ENCODE measurements at places on chromosomes 1 and 21.
A peak's percentile ranks its signal among the peaks of the same experiment; 100 is the strongest.

DNA sequence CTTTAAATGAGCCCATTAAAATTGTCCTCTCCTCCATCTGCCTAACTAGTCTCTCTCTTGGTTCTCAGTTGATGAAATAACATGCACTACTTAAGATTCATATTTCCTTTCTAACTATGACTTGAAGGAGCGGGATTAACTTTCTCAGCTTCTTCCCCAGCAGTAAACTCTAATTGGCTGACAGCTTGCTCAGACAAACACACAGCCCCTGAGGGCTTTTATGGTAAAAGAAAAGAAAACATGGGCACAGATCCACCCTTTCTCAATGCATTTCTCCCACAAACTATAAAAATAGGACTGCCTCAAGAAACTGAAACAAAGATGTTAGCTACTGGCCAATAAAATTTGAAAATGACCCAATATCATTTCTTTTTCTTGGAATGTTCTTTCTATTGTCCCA lies 703.1 kb downstream of the ADGRL2 start:
- DNase-seq = peak; percentile 0

GRCh38 chr1:196774603-196775002 lies at the start of gene CFHR3:
Gene CFHR3, plus strand, starts transcription at chr1:196774840. Its CDS starts 47 bp downstream, at chr1:196774887.
- no peak for DNase-seq

GRCh38 chr1:63129855-63130254 lies 192.5 kb upstream of the FOXD3 start:
- DNase-seq = no peak

DNA sequence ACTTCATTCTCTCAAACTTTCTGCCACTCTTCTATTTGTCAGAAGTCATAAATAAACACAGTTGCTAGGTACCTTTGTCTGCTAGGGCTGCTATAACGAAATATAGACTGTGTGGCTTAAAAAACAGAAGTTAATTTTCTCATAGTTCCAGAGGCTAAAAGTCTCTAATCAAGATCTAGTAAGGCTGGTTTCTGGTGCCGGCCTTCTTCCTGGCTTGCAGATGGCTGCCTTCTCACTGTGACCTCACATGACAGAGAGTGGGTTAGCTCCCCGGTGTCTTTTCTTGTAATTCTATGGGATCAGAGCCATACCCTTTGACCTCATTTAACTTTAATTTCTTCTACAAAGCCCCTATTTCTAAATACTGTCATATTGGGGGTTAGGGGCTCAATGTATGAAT lies 5.9 kb downstream of the PDC start:
- no peak for DNase-seq

DNA sequence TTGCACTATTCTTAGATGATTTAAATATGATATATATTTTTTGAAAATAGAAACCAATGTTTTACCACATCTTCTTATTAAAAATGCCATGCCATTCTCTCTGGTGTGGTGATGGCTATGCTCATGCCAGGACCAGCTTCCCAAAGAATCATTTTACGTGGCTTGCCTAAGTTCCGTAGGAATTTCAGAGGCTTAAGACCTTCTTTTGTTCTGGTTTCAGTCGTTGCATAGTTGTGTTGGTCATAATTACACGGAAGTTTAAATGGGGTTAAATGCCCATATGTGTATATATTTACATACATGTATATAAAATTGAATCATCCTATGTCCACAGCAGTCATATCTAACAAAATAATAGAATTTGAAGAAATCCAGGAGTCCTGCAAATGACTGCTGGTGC lies 78.7 kb upstream of the PLPPR5 start:
- no peak for DNase-seq

DNA sequence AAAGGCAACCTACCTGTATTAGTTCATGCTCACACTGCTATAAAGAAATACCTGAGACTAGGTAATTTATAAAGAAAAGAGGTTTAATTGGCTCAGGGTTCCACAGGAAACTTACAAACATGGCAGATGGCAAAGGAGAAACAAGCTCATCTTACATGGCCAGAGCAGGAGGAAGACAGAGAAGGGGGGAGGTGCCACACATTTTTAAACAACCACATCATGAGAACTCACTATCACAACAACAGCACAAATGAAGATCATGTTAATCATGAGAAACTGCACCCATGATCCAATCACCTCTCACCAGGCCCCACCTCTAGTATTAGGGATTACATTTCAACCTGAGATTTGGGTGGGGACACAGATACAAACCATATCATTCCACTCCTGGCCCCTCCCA lies 90.6 kb upstream of the KCTD3 start:
- peak; percentile 74 for DNase-seq

- DNase-seq = peak; percentile 92
Observed at GRCh38 chr1:217630711-217631591, at the start of the genes GPATCH2 and SPATA17. Gene GPATCH2, minus strand, starts transcription at chr1:217631090. Its CDS starts 119 bp downstream, at chr1:217630971. Gene SPATA17, plus strand, starts transcription at chr1:217631344. Its CDS starts 35 bp downstream, at chr1:217631379.

DNA sequence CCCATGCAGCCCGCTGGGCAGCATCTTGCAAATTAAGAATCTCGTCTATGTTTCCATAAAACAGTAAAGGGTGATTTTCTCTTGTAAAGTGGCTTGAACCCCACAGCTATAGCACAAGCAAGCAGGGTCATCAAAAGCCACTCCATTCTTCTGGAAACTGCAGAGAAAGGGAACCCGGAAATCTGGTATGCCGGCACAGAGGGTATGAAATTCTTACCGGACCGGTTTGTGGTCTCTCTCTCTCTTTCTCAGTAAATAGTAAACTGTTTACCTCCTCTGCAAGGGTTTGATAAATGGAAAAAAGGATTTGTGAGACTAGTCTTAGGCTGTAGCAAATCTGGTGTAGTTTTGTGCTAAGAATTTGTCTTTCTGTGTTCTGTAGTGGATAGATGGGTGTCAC lies 2.7 kb upstream of the ADSS2 start:
- no peak for DNase-seq

DNA sequence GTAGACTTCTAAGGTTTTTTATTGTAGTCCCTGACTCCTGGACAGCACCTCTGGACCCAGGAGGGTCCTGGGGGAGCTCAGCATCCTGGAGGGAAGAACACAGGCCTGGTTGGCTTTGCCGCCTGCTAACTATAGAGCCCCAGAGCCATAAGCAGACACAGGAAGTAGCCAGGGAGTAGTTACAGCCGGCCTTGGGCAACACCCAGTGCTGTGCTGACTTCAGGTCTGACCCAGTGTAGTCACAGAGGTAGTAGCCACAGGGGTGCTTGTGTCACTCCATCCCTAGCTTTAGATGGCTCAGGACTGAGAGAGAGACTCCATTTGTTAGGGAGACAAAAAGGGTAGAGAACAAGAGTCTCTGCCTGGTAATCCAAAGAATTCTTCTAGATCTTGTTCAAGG lies 21.9 kb downstream of the MCOLN2 start:
- DNase-seq = no peak

- DNase-seq = no peak
Observed at GRCh38 chr1:110752941-110753725, 78.4 kb upstream of the KCNA3 start.

GRCh38 chr1:7693662-7694061 lies 77.4 kb upstream of the VAMP3 start:
- DNase-seq = no peak

DNA sequence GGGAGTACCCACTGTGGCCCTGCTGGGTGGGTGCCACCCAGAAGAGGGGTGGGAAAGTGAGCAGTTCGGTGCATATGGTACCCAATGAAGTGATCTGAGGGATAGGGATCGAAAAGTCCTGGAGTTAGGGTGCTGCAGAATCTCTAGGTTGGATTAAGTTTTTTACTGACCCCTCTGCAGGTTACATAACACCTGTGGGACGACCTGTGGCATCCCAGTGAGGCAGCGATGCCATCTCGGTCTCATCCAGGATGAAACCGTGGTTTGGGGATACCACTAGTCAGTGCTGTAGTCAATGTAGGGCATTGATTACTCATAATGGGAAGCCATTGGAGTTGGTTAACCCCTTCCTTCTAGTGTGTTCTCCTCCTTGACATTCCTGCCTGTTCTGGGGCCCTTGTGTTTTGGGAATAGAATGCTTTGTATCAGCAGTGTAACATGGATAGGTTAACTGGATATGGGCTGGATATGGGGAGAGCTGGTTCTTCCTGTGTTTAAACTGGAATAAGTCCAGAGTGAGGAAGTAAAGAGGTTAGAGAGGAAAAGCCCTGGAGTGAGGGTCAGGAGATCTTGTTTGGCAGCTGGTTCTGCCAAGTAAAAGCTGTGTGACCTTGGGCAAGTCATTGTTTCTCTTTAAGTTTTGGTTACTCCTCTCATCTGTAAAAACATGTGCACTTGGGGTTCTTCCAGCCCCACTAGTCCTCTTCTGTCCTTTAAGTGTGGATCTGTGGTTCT lies 42.8 kb upstream of the ATF3 start:
- DNase-seq = no peak

- peak; percentile 51 for DNase-seq
Observed at GRCh38 chr1:209900734-209901133, 37.3 kb upstream of the SYT14 start.

DNA sequence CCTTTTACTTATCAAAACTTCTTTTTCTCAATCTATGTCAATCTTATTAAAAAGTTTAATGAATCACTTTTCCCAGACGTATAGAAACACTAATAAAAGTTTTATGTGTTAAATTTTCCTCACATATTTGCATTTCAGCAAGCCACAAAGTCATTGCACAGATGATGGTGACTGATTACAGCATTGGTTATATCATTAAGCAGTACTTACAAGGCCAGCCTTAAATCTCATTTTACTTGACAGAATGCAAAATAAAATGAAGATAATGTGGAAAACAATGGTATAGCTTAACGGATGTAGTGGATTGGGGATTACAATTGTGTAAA lies 39.5 kb downstream of the TMEM200B start:
- no peak for DNase-seq

DNA sequence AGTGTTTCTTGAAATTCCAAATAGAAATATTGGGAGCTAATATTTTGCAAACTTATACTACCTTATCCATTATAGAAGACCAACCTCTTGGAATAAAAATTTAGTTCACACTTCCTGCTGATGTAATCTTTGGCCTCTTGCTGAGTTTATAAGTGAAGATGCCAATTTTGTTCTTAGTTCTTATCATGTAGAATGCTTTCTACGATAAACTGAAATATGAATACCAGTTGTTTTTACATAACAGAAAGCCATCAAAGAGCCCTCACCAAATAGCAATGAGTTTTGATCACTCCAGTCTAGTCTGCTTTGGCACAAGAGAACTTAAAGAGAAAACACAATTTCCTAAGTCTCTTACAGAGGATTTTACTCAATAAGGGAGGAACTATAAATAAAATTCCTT lies 89.5 kb downstream of the DENND1B start:
- DNase-seq = peak; percentile 27

- DNase-seq = peak; percentile 53
Observed at GRCh38 chr1:155591770-155592169, 18.2 kb upstream of the MSTO1 start.

DNA sequence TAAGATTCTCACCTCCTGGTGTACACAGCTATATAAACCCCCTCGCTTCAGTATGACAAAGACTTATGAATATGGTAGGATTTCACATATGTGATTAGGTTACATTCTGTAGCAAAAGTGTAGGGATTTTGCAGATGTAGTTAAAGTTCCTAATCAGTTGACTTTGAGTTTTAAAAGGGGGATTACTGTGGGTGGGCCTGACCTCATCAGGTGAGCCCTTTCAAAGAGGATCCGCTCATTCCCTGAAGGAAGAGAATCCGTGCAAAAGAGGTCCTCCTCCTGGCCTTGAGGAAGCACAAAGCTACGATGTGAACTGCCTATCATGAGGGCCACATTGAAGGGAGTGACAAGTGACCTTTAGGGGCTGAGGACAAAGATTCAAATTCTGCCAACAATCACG lies 30.6 kb upstream of the KAZN start:
- DNase-seq = no peak

- peak; percentile 30 for DNase-seq
Observed at GRCh38 chr1:198641501-198641900, 2.7 kb downstream of the PTPRC start.

GRCh38 chr1:109191377-109191776 lies 22.3 kb upstream of the SARS1 start:
- no peak for DNase-seq

GRCh38 chr1:51877434-51878307 lies 856 bp downstream of the NRDC start:
- peak; percentile 46 for DNase-seq

DNA sequence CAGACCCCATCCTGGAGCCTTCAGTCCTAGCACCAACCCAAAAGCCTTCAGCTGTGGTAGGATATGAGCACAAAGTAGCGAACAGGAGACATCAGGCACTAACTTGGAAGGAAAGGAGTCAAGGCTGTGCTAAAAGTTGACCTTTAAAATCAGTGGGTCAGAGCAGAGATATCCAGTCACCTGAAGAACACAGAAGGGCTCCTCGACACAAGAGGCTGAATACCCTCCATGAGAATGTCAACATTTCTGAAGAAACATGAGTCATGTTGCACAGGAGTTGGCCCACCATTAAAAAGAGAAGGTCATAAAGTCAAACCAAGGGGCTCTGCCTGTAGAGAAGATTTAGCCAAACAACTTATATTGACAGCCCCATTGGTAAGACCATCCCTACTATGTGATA lies 172.5 kb downstream of the PLPP3 start:
- DNase-seq = no peak

DNA sequence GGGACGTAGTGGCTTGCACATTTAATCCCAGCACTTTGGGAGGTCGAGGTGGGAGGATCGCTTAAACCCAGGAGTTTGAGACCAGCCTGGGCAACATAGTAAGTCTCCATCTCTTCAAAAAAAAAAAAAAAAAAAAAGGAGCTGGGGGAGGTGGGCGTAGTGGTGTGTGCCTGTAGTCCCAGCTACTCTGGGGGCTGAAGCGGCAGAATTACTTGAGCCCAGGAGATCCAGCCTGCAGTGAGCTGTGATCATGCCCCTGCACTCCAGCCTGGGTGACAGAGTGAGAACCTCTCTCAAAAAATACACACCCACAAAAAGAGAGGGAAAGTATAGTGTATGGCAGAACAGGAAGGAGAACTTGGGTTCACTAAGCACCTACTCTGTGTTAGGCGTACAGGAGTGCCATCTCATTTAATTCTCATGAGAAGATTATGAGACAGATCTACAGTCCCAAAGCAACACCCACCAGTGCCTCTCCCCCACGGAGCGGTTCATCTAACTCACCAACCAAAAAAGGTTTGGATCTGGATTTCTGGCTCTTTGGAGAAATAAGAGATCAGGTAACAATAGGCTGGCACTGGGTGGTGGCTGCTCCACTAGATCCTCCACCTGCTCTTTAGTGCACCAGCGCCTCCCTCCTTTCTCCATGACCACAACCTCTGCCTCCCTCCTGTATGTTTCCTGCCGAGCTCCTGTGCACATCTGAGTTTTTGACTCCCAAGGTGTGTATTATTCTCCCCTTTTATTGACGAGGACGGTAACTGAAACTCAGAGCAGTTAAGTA lies 1.4 kb upstream of the TRAF5 start:
- no peak for DNase-seq

DNA sequence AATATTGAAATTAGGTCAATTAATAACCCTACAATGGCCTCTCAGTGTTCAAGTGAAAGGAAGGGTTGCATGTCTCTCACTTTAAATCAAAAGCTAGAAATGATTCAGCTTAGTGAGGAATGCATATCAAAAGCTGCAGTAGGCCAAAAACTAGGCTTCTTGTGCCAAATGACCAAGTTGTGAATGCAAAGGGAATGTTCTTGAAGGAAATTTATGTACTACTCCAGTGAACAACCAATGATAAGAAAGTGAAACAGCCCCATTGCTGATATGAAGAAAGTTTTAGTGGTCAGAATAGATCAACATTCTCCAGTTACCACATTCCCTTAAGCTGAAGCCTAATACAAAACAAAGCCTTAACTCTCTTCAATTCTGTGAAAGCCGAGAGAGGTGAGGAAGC lies 10.0 kb downstream of the MAEL start:
- DNase-seq = peak; percentile 68

- no peak for DNase-seq
Observed at GRCh38 chr1:212593821-212594251, 14.7 kb upstream of the ATF3 start.

GRCh38 chr1:17189632-17189990 lies 15.3 kb upstream of the PADI1 start:
- DNase-seq = no peak
